ENCODE measurements at places on chromosomes 7 and 10. TPM values are rescaled to one million over a fixed set of nuclear protein-coding genes. Genes with fewer than 3 reads are reported as not detected.
A peak's percentile ranks its signal among the peaks of the same experiment; 100 is the strongest.

GRCh38 chr7:120089968-120090367, 183.0 kb upstream of the KCND2 start:
- no peak for DNase-seq

DNA sequence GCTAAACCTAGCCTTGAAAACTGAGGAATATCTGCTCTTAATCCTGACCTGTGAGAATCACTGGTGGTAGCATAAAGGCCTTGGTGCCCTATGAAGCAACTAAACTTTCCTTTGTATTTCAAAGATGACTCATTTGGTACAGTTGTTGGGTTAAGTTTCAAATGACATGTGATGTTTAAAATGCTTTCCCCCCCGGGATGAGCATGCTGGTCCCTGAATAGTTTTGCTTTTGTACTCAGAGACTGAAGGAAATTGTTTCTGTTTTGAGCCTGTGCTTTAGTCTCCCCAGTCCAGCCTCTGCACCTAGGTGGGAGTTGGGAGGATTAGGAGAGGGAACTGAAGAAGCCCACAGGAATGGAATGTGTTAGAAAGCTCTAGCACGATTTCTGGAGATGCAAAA, 258.9 kb upstream of the NPY start:
- no peak for DNase-seq

GRCh38 chr10:118594392-118595063, 920 bp downstream of the PRLHR start:
- DNase-seq = peak; percentile 11

DNA sequence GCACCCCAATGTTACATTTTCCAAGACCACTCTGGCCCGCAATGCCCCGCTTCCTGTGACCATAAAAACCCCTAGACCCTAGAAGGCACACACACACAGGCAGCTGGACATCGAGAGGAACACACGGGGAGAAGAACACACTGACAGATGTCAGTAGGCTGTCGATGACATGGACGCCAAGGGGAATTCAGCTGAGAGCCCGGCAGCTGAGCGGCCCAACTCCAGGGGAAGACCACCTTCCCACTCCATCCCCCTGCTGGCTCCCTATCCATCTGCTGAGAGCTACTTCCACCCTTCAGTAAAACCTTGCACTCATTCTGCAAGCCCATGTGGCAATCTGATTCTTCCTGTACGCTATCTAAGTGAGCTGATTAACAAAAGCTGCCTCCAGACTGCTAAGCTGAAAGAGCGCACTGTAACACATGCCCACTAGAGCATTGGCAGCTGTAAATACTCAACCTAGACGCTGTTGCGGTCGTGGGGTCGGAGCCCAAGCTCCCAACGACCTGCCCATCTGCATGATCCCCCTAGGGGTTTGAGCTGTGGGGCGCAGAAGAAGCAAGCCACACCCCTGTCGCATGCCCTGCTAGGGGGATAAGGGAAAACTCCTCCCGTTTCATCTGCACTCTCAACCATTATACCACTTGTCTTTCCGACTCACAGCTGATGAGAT, 843.6 kb upstream of the POT1 start:
- DNase-seq = no peak

Gene ATXN7L1
- total RNA-seq = 11.1 TPM

GRCh38 chr7:130887182-130887956, 153.4 kb upstream of the KLF14 start:
- no peak for DNase-seq
